ENCODE measurements at places on chromosomes 11 and 22. TPM values are rescaled to one million over a fixed set of nuclear protein-coding genes. Genes with fewer than 3 reads are reported as not detected.

TMEM191C gene
- total RNA-seq: 6.0 TPM

DNA sequence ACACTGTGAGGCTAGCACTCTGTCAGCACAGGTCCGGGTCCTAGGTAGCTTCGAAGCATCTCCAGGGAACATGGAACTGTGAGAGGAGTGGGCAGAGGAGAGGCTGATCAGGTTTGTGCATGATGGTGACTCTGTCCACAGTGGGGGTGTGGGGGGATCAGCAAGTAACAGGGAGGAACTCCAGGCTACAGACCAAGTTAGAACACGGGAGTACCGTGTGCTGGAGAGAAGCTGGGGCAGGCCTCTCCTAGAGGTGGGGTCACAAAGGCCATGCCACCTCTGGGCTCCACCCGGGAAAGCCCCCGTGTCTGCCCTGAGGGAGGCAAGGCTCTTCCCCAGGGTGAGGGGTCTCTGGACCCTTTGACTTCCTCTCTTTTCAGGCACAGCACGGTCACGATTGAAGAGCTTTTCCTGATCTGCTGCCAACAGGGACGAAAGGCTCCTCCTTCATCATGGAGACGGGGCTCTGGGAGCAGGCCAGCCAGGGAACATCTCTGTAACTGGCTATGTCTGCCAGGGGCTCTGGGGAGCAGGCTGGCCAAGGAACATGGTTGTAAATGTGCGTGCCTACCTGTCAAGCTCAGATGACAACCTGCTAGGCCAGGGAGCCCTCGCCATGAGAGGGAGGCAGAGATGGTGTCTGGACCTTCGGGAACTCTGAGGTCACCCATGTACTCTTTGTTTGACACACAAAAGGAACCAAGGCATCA, 1476.1 kb downstream of the BRD1 start:
- H3K36me3 ChIP-seq: no peaks in the 10 kb centered on the region
- no peak overlapping the region for H3K27ac ChIP-seq
- no peak overlapping the region for H3K4me3 ChIP-seq
- DNase-seq: no peak
- H3K27me3 ChIP-seq: peaks cover 5% of the 10 kb centered on the region

- no peaks in the 10 kb centered on the region for H3K4me1 ChIP-seq
- no peak overlapping the region for H3K27ac ChIP-seq
- H3K36me3 ChIP-seq: no peaks in the 10 kb centered on the region
- no peak overlapping the region for H3K4me3 ChIP-seq
Measured at GRCh38 chr22:48104102-48104738, 1341.8 kb downstream of the TBC1D22A start.

DNA sequence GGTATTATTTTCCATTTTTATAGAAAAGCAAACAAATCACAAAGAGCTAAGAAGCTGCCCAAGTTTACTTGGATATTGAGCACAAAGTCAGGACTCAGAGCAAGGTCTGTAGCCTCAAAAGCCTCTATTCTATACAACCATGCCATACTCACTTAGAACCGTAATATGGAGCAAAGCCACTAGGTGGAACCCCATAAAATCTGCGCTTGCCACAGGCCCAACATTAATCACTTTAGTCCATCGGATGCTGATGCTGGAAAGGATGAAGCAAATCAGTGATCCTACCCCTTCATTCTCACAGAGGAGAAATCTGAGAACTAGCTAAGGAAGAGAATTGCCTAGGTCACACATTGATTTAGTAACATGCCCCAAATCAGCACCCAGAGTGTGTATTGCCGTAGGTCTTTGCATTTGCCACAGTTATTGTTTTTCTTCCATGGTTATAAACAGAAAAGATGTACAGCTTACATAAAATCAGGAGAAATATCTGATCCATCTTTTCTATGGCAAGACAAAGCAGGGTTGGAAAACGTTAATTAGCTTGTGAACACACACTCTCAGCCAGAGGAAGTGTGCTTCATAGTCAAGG, 56.7 kb upstream of the RAB38 start:
- H3K4me3 ChIP-seq: no peak overlapping the region
- H3K27me3 ChIP-seq: no peaks in the 10 kb centered on the region
- H3K4me1 ChIP-seq: no peaks in the 10 kb centered on the region
- H3K27ac ChIP-seq: no peak overlapping the region

GRCh38 chr11:115522302-115522701, 18.1 kb upstream of the CADM1 start:
- no peak overlapping the region for H3K27ac ChIP-seq
- no peak overlapping the region for H3K4me3 ChIP-seq
- no peaks in the 10 kb centered on the region for H3K36me3 ChIP-seq
- no peak for DNase-seq
- H3K27me3 ChIP-seq: no peaks in the 10 kb centered on the region
- no peaks in the 10 kb centered on the region for H3K4me1 ChIP-seq

DNA sequence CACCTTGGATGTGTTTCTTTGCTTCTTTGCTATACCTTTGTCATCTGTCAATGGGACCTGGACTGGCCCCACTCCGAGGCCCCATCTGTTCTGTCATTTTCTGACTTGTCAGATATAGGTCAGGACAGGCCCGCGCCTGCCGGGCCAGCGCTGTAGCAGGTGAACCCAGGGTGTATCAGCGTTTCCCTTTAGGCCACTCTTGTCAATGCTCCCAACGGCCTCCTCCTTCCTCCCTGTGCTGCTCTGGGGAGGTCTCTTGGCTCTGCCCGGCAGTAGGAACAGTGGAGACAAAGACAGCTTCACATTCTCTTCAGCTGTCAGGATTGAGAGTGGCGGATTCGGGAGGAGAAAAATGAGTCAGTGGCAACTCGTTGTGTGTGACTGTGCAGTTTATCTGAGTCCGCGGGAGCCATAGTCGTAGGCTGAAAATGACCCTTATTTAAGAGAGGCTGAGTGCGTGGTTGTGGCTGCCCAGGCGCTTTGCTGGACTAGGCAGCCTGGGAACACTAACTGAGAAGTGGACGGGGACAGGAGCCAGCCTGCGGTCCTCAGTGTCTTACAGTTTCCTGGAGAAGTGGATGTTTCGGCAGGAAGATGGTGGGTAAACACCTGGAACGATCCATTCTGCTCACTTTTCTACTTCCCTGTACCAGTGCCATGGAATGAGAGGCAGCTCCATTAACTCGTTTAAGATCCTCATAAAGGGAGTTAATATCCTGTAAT, 102.3 kb downstream of the PRR5L start:
- H3K4me1 ChIP-seq: no peaks in the 10 kb centered on the region
- H3K27me3 ChIP-seq: peaks cover 3% of the 10 kb centered on the region
- no peak overlapping the region for H3K27ac ChIP-seq
- H3K4me3 ChIP-seq: no peak overlapping the region
- H3K36me3 ChIP-seq: no peaks in the 10 kb centered on the region

All from prostate gland (tissue), 2 donors.